Stimulated activated CD4-positive, alpha-beta T cell treated with anti-CD3 and anti-CD28 coated beads, TNF-alpha, amount 100 ng/mL, for 4 hours (primary cell): ENCODE measurements at places on chromosomes 5 and 9.

- peak; percentile 37 for DNase-seq
Measured at GRCh38 chr5:163408311-163408923, 29.0 kb upstream of the CCNG1 start.

GRCh38 chr5:5782402-5782801 lies 359.9 kb downstream of the ICE1 start:
- no peak for DNase-seq

DNA sequence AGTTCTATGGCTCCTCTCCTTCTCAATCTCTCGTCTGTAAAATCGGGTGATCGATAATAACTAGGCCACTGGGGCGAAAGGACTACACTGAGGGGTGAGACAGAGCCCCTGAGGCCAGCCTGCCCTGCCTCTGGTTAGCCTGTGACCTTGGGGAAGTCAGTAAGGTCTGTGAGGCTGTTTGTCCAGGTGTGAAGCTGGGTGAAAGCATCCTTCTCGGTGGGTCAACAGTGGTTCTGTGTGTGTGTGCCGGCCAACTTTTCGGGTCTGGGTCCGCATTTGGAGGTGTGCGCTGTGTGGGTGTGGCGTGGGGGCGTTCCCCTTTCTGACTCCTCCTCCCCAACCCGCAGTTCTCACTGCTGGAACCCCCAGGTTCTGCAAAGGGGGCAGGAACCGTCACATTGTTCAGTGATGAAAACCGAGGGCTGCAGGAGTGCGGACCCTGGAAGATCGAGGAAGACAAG lies 5.0 kb upstream of the RNF44 start:
- DNase-seq, result no peak

GRCh38 chr5:172745838-172746237 lies 25.2 kb downstream of the DUSP1 start:
- DNase-seq, result no peak

GRCh38 chr5:157596487-157596886 lies 20.9 kb upstream of the ADAM19 start:
- no peak for DNase-seq

DNA sequence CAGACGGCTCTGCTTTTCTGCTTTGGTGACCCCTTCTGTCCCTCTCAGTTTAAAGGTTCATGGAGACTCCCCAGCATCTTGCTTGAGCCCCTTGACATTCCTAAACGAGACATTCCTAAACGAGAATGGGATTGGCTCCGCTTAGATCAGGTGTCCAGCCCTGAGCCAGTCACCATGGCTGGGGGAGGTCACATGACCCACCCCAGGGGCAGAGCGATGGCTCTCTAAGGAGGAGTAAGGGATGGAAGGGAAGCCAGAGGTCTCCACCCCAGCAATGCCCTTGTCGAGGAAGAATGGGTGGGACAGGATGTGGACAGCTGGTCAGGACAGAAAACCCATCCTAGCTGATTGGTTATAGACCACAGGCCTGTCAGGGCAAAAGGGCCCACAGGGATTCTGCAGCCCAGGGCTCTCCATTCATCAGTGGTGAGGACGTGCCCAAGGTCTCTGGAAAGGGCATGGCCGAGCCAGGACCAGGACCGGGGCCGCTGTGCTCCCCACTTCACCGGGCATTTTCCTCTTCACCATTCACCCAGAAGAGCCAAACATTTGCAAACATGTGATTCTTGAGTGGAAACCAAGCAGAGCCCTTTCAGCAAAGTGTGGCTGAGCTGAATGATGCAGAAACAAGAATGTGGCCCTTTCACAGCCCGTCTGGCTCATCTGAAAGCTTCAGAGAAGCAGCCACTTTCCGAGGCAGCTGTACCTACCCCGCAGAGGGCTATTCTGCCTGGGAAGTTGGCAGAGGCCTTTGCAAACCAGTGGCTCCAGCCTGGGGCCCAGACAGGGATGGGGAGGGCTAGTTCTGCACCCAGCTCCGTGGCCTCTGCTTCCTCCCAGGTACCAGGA lies 19.8 kb upstream of the AIF1L start:
- no peak for DNase-seq

- DNase-seq, result no peak
Measured at GRCh38 chr5:149437391-149438040, 58.4 kb upstream of the IL17B start.

- no peak for DNase-seq
Measured at GRCh38 chr5:153523211-153523610, 32.7 kb downstream of the GRIA1 start.

DNA sequence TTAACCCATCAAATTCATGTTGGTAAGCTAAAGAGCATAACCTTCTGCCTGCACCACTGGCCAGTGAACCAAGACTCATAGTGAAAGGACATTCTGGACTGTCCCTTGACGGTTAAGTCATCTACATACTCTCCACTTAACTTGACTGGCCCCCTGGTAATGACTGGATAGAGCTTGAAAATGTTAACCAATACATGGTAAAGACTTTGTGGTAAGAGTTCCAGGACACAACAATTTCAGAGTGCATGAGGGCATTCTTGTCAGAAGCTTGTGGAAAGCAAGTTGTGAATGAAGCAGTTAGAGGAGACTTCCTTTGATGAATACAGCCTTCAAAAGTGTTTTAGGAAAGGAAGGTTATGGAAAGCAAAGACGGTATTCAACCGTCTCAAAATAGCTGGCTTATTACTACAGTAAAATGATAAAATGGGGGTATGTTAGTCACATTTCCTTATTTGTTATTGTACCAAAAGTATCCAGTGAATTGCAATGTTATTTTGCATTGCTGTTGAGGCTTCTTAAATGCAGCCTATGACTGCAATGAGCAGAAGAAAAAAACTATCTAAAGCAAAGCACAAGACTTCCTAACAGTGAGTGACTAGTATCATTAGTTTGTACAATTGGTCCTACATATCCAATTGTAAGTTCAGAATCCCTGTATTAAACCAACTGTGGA lies 47.2 kb upstream of the DAB2 start:
- no peak for DNase-seq

GRCh38 chr9:90379771-90380170 lies 262.9 kb downstream of the DIRAS2 start:
- DNase-seq, result no peak

GRCh38 chr5:114969482-114969881 lies 200.2 kb downstream of the TRIM36 start:
- no peak for DNase-seq

GRCh38 chr5:89200899-89201298 lies 317.9 kb upstream of the MEF2C start:
- no peak for DNase-seq
